ENCODE measurements at places on chromosomes 4 and X.

DNA sequence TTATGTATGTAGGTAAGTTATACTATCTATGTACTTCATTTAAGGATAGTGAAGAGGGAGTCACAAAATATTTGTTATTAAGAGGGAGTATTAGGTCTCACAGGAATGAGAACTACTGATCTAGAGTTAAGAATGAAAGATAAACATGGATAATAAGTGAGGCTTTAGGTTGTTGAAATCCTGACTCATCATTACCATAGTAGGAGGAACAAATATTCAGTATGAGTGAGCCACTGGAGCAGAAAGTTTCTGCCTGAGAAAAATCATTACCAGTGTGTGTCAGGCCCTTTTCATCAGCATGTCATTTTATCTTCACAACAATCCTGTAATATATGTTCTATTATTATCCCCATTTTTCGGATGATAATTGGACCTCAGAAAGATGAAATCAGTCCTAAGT is 27.2 kb upstream of the IGSF1 start:
- DNase-seq, result no peak

DNA sequence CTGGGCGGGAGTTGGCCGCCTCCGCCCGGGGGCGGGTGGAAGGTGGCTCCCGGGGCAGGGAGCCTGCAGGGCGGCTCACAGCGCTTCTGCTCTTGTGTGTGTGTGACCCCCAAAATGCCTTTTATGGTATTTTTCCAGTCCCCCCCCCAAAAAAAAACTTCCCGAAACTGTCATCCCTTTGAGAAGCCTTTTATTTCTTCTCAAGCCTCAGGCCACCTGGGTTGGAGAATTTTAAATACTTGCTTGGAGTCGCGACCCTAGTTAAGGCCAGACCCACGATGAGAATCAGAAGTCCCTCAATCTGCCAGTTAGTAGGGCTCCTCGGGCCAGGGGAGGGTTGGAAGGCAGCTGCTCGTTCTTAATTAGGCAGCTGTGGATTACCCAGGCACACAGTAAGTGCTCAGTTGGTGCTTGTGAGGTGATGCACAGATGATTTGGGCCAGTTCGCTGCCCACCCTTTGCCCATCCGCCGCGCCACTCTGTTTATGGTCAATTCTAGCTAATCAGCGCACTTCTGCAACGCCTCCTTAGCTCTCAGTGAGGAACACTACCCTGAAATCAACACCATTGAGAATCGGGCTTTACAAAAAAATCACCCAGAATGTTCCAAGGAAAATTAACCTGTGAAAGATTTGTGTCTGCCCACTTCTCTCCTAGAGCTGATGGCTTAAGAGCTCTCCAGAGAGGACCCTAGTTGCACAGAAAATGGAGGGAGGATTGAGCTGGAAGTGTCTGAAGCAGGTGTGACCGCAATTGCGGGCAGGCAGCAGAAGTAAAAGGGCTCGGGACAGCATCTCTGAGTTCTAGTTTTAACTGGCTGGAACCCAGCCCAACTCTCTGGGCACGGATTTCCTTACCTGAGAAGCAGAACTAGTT is 648 bp upstream of the SCD5 start:
- DNase-seq, result no peak

DNA sequence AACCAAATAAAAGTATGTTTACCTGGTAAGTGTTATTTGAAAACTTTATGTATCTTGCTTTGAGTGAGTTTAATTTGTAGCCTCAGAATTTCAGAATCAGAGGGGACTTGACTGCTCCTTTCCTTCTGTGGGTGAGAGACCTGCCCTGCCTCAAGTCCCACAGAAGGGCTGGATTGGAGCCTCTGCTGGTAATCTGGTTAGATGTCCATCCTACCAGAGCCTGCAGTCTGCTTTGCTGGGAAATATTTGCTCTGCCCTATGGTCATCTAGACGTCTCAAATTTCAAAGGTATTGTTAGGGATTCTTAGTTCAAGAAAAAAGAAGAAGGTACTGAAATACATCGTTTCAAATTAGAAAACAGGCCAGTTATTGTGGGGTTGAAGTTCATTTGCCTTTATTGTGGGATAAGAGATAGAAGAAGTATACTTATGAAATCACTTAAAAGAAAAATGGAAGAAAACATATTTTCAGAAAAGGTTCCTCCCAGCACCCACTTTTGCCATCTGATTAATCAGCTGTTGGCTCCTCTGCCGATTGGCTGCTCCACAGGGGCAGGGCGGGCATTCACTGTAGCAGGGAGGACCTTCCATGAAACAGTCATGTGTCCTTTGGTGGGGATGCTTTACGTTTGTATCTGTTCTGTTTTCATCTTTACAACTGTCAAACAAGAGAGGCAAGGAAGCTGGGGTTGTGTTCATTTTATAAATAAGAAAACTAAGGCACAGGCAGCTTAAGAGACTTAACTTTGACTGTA is 73.3 kb upstream of the TLR2 start:
- DNase-seq, result no peak

DNA sequence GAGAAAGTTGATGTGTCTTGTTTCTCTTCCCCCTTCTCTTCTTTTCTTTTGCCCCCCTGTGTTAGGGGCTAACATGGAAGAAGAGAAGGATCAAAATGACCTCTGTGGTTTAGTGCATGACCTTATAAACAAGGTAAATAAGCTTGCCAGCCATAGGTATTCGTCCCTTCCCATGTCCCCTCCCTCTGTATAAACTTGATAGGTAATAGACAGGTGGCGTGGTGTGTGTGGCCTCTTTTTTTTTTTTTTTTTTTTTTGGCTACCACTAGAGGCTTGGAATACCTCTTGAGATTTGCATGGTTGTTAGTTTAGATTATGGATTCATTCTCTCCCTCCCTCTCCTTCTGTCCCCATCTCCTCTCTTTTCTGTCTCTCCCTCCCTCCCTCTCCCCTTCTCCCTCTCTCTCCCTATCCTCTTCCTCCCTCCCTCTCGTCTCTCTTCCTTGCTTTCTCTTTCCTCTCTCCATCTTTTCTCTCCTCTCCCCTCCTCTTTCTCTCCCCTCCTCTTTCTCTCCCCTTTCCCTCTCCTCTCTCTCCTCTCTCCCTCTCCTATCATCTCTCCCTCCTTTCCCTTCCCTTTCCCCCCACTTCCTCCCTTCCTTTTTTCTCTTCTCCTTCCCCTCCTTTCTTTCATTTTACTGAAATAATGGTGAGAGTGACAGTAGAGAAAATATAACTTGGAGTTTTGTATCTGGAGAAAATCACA is 134.4 kb downstream of the AFF1 start:
- no peak for DNase-seq

DNA sequence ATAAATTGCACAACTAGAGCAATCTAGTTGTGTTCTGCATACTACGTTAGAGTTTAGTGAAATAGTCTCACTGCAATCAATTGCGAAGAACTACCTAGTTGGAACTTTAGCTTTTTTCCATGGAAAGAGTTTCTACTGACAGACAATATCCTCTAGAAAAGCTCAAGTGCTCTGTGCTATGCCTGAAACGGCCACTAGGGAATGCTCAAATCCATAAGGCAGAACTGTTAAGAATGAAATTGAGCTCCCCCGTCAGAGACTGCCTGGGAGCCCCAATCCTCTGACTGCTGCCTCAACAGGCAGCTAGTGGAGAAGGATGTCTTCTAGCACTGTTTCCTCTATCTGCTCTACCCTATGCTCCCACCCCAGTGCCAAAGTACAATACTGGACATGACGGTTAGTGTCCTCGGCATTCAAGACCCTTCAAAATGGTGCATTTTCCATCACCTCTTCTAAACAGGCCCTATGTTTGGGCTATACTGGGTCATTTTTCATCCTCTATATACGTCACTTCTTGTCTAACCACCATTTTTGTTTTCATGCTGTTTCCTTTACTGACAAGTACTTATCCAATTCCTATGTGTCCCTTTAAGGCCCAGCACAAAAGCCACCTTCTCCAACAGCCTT is 35.3 kb downstream of the FRMD7 start:
- DNase-seq, result peak; percentile 57

- no peak for DNase-seq
Observed at GRCh38 chr4:151296227-151296626, 19.3 kb downstream of the PRSS48 start.

- no peak for DNase-seq
Observed at GRCh38 chrX:132602701-132603100, 113.9 kb upstream of the MBNL3 start.

GRCh38 chrX:75278991-75279390 is 5.1 kb downstream of the UPRT start:
- DNase-seq, result no peak

DNA sequence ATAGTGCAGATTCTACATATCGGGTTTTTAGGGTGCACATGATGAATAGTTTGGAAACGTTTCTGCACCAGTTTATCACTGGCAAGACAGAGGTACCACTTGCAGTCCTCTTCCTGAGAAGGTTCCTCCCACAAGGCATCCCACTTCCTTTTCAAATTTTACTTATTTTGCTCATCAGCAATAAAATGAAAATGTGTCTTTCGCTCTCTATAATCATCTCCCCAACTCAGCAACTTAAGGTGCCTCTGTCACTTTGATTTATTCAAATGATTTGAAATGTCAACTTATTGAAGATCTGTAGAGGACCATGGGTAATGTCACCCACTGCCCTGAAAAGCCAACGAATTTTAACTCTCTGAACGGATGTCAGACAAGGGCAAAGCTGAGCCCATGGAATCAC is 53.2 kb downstream of the VGLL1 start:
- no peak for DNase-seq

DNA sequence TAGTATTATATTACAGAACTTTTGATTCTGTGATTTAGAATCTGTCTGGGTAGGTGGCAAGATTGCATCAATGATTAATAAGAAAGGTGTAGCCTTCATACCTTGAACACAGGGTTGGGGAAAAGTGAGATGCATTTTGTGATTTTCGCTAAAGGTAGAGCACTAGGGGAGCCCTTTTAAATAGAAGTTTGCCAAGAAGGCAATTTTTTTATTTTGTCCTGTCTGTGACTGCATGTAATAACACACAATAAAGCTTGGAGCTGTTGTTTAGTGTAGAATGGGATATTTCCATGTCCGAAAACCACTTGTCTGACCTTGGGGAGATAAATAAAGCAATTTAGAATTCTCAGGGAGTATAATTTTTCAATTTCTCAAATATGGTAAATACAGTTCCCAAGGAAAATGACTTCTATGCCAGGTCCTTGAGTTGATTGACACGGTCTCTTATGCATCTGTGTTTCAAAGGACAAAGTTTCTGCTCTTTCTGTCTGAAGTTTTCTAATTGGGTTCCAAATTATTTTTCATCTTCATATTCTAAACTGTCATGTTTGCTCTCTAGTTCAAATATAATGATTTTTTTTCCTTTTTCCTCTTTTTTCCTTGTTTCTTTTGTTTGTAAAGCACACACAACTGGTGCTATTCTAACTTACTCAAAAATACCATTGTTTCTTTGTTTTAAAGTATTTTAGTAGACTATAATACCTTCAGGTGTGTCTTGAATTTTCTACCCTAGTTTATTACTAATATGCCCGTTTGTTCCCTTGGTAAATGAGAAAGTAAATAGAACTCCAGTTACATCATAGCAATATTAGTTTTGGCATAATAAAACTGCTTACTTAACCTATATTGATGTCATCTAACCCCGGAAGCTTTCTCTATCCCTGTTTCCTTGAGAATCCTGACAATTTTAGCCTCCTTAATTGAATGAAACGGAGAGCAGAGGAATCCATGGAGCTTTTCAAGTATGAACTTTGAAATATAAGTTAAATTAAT is 87.8 kb upstream of the BMPR1B start:
- no peak for DNase-seq

DNA sequence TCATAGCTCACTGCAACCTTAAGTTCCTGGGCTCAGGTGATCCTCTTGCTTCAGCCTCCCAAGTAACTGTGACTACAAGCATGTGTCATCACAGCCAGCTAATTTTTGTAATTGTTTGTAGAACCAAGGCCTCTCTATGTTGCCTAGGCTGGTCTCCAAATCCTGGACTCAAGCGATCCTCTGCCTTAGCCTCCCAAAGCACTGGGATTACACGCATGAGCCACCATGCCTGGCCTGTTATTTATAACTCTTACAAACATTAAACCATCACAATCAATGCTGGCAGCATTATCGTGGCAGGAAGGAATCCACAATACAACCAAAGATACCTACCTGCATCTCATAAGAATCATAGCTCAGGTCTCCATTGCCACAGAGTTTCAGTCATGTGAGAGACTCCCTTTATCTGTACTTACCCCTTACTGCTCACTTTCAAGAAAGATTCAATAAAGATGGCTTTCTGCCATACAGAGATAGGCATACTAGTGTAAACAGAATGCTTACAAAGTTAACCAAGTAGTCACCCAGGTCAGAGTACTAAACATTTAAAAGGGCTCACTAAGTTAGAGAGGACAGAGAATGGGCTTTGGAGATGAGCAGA is 48.5 kb downstream of the SMIM31 start:
- DNase-seq, result no peak

GRCh38 chr4:41154814-41155177 is 59.5 kb downstream of the APBB2 start:
- no peak for DNase-seq

DNA sequence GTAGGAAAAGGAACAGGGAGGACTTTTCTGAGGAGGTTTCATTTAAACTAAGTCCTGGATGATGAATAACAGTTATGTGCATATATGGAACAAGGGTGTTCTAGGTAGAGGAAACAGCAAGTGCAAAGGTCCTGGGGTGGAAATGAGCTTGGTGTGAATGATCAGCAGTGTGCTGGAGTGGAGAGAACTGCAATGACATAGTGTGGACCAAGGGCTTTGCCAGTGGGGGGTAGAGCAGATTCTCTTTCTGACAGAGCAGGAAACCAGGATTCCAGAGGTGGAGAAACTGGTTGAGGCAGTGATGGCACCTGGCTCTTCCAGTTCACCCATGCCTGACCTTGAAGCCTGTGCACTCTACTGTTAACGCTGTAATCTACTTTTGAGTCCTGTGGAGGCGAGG is 1.7 kb downstream of the PPP1R3F start:
- DNase-seq, result no peak

DNA sequence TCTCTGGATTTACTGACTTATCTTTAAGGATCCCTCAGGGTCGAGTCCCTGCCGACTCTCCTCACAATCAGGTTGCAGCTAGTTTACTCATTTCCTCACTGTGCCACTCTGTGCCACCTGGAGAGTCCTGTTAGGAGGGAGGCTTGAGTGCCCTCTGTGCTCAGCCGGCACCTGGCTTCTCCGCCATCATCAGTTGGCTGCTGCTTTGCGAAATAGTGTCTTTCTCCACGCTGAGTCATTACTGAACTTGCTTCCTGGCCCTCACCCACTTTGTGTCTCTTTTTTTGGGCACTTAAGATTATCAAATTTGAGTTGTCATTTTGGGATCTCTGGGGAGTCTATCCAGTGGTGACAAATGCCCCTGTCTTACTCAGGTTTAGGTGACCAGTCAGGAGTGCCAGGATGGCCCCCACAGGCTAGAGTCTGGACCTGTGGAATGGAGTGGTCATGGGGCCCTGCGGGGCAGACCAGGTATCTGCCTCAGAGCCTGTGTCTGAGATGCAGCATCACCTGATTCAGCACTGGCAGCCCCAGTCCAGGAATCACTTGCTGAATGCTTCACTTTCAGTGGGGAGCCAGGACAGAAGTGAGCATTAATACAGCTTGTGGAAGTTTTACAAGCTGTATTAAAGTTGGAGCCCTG is 37.7 kb downstream of the JADE1 start:
- DNase-seq, result no peak
